Activated T-helper 1 cell treated with anti-CD3 and anti-CD28 coated beads, Interleukin-2, amount 50 U/mL, for 16 hours (primary cell): ENCODE measurements at places on chromosomes 12 and 14.

- no peak for DNase-seq
These were observed 7.1 kb downstream of the ZFP36L1 start for GRCh38 chr14:68785534-68786490.

DNA sequence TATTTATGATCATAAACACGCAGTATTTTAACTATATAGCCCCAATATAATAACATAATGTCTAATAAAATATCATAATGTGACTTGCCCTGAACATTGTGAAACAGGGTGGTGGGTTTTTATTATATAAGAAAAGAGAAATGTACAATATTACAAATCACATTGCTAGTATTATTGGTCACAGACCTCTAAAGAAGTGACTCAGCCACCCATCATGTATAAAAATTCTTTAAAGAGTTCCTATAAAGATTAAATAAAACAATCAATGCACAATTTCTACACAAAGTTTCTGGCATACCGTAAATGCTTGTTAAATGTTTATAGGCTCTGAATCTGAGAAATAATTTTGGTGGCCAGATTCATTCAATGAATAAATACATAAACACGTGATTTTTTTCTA is 28.9 kb downstream of the ABCC9 start:
- no peak for DNase-seq

- no peak for DNase-seq
These were observed 96.6 kb downstream of the RIMBP2 start for GRCh38 chr12:130619385-130620001.

- DNase-seq = no peak
These were observed 5.7 kb downstream of the YBX3 start for GRCh38 chr12:10717410-10717809.

DNA sequence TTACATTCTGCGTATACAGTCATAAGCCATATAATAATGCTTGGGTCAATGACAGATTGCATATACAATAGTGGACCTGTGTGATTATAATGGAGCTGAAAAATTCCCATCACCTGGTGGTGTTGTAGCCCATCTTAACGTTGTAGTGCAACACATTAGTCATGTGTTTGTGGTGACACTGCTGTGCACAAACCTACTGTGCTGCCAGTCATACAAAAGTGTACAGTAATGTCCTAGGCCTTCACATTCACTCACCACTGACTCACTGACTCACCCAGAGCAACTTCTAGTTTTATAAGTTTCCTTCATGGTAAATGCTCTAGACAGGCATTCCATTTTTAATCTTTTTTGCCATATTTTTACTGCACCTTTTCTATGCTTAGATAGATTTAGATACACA is 194.8 kb upstream of the SEL1L start:
- no peak for DNase-seq

DNA sequence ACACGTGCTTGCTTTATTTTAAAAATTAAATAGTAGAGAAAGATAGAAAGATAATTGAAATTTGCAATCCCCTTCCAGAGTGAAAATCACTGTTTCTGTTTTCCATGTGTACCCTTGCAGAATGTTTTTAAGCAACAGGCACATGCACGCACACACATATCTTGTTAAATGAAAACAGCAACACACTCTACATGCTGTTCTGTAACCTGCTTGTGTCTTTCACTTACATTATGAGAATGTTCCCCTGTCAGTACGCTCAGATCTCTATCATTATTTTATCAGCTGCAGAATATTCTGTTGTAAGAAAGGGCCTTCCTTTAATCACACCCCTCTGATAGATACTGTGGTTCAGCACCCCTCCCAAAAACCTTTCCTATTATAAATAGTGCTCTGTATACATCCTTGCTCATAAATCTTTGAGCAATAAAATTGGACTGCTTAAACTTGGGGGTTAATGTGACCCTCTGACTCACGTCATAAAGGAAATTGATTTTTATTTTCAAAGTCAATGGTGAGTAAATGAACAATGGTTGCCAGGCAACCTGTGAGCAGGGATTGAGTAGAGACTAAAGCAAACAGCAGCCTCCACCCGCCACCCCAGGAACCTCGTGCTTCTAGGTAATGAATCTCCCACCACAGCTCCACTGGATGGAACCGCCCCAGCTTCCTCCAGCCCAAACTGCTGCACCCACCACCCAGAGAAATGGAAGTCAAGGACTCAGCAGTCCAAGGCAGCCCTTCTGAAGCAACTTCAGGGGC is 31.9 kb upstream of the CHGA start:
- no peak for DNase-seq

- no peak for DNase-seq
These were observed 115.0 kb downstream of the TMEM132C start for GRCh38 chr12:128381946-128382345.

DNA sequence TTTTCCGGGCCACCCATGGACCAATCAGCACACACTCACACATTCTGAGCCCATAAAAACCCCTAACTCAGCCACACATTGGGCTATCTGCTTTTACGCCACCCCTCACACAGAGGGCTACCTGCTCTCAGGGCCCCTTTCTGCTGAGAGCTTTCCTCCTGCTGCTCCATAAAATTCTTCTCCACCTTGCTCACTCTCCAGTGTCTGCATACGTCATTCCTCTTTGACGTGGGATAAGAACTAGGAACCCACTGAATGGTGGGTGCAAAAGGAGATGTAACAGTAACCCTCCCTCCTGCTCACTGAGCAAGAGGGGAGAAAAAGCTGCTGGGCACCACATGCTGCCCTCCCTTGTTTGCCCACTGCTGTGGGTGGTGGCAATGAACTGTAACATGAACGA is 596.7 kb upstream of the TMEM132C start:
- no peak for DNase-seq
